ENCODE measurements at places on chromosomes 5 and 9. TPM values are rescaled to one million over a fixed set of nuclear protein-coding genes. Genes with fewer than 3 reads are reported as not detected.

DNA sequence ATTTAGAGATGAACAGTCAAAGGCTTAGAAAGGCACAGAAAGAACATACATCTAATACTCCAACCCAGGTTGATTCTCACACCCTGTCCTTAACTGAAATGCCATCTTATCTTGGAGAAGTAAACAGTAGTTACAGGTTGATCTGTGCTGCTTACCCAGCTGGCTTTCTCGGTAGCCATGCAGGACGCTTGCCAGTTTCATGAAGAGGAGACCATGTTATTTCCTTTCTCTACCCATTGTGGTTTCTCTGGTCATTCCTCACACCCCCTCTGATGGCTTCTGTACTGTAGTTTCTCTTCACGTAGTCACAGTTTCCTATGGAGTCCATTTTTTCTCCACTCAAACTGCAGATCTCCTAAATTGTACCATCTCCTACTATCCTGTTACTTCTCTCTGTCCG, 206.0 kb downstream of the SGCD start:
- DNase-seq: no peak
- H3K36me3 ChIP-seq: no peaks in the 10 kb centered on the region
- no peak overlapping the region for H3K4me3 ChIP-seq
- H3K4me1 ChIP-seq: peaks cover 21% of the 10 kb centered on the region

DNA sequence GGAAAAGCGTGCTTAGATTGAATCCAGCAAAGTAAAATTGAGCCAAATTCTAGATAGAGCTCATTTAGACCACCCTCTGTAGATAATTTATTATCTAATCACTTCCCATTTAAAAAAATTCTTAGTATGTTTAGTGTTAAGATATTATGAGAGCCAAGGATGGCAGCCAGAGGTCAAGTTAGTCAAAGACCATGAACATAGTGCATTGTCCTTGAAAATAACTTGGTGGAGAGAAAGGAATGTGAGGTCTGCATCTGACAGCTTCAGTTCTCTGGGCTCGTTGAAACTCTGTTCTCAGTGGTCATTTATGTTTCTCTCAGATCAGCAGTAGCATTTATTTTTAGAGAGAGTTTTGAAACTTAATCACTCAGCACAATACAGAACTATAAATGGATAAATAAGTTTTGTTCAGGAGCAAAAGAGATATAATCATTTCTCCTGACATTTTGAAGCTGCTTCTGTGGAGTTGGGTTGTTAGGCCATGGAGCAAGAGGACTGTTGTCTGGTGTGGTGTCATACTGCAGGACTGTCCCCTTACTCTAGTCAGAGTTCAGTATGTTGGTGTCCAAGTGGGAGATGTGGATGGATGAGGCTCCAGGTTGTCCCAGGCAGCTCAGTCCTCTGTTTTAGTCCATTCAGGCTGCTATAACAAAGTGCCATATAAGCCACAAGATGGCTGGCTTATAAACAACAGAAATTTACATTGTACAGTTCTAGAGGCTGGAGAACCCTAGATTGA, 337.7 kb downstream of the FBXL7 start:
- no peaks in the 10 kb centered on the region for H3K36me3 ChIP-seq
- H3K27ac ChIP-seq: no peak overlapping the region
- no peaks in the 10 kb centered on the region for H3K27me3 ChIP-seq
- H3K4me1 ChIP-seq: peaks cover 34% of the 10 kb centered on the region
- DNase-seq: no peak

GRCh38 chr5:154801083-154801482, 45.9 kb downstream of the LARP1 start:
- no peak for DNase-seq
- no peak overlapping the region for H3K4me3 ChIP-seq
- H3K36me3 ChIP-seq: peaks cover 72% of the 10 kb centered on the region
- H3K27me3 ChIP-seq: no peaks in the 10 kb centered on the region
- H3K27ac ChIP-seq: peak overlapping the region; percentile 35
- H3K4me1 ChIP-seq: peaks cover 20% of the 10 kb centered on the region

GRCh38 chr9:112764344-112764743, 13.8 kb downstream of the SNX30 start:
- H3K27ac ChIP-seq: no peak overlapping the region
- H3K27me3 ChIP-seq: no peaks in the 10 kb centered on the region
- H3K36me3 ChIP-seq: peaks cover 13% of the 10 kb centered on the region
- H3K4me1 ChIP-seq: peaks cover 4% of the 10 kb centered on the region
- H3K4me3 ChIP-seq: no peak overlapping the region

DNA sequence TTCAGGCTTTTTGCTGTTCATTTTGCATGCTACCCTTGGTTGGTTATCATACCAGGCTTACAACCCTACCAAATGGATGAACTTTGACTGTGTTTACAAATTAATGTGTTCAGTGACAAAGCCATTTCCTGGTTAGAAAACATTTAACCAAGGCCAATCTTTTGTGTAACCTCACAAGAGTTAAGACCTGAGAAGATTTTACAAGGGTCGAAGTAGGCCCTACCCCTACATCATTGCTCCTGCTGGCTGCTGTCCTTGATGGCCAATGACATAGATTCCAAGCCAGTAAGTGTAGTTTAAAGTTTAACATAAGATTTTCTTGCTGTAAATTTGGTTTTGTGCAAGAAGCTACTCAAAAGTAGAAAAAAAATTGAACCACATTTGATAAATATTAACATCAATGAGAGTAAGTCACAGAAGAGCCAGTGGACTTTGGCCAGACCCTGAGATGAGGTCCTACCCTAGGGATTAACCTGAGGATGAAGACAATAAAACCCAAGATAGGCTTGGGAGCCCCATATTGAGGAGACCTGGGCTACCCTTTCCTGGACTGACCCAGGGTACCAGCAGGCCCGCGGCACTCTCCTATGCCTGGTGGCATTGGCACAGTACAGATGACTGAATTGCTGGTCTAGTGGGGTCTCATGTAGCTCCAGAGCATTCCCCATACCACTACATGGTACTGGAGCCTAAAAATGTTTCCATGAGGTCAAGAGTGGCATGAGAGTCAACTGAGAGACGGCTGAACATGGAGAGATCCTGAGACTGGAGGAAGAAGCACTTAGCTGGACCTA, 8.3 kb downstream of the C1QTNF3 start:
- H3K27ac ChIP-seq: no peak overlapping the region
- peaks cover 24% of the 10 kb centered on the region for H3K4me1 ChIP-seq
- no peak overlapping the region for H3K4me3 ChIP-seq
- H3K27me3 ChIP-seq: no peaks in the 10 kb centered on the region

- no peaks in the 10 kb centered on the region for H3K4me1 ChIP-seq
- H3K36me3 ChIP-seq: no peaks in the 10 kb centered on the region
- no peak for DNase-seq
Observed at GRCh38 chr5:103347716-103348423, 89.3 kb downstream of the MACIR start.

DNA sequence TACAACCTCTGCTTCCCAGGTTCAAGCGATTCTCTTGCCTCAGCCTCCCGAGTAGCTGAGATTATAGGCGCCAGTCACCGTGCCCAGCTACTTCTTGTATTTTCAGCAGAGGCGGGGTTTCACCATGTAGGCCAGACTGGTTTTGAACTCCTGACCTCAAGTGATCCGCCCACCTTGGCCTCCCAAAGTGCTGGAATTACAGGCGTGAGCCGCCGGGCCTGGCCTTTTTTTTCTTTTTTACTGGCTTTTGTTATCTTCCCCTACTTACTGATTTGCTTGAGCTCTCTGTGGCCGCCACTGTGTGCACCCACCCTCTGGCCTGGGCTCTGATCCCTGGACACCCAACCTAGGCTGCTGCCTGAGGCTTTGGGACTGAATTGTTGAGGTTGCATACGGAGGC, 60.3 kb downstream of the ANKRD33B start:
- no peak overlapping the region for H3K27ac ChIP-seq
- H3K4me3 ChIP-seq: no peak overlapping the region
- peaks cover 9% of the 10 kb centered on the region for H3K4me1 ChIP-seq
- peaks cover under 1% of the 10 kb centered on the region for H3K27me3 ChIP-seq

GRCh38 chr5:61267116-61267515, 64.9 kb upstream of the ZSWIM6 start:
- H3K36me3 ChIP-seq: no peaks in the 10 kb centered on the region
- H3K4me1 ChIP-seq: no peaks in the 10 kb centered on the region
- H3K27me3 ChIP-seq: no peaks in the 10 kb centered on the region
- no peak overlapping the region for H3K4me3 ChIP-seq
- no peak for DNase-seq

- no peaks in the 10 kb centered on the region for H3K36me3 ChIP-seq
- H3K4me3 ChIP-seq: no peak overlapping the region
- H3K27ac ChIP-seq: no peak overlapping the region
- DNase-seq: no peak
Observed at GRCh38 chr5:126741361-126741760, 35.6 kb upstream of the LMNB1 start.

- peaks cover 9% of the 10 kb centered on the region for H3K4me1 ChIP-seq
- H3K27me3 ChIP-seq: no peaks in the 10 kb centered on the region
- DNase-seq: no peak
- H3K36me3 ChIP-seq: peaks cover under 1% of the 10 kb centered on the region
Observed at GRCh38 chr9:14079440-14079839, 234.5 kb downstream of the NFIB start.

GRCh38 chr5:123156577-123157296, 67.7 kb downstream of the PRDM6 start:
- H3K36me3 ChIP-seq: no peaks in the 10 kb centered on the region
- no peak for DNase-seq

- no peak for DNase-seq
- no peaks in the 10 kb centered on the region for H3K36me3 ChIP-seq
- H3K27ac ChIP-seq: no peak overlapping the region
Observed at GRCh38 chr5:145479271-145479670, 355.9 kb downstream of the PRELID2 start.

FOXD4L5 gene
- total RNA-seq: 0.16 TPM

PTGR1 gene
- 17.1 TPM for total RNA-seq

ALDH1B1 gene
- total RNA-seq: 10.7 TPM

HMCN2 gene
- 0.05 TPM for total RNA-seq

ROR2 gene
- total RNA-seq: 43.0 TPM

GABRG2 gene
- not detected for total RNA-seq

SPINK6 gene
- total RNA-seq: not detected

CDKN2A gene
- 14.3 TPM for total RNA-seq
